Stimulated activated naive CD4-positive, alpha-beta T cell (primary cell): ENCODE measurements at places on chromosomes 7 and 10.

- DNase-seq = no peak
Measured at GRCh38 chr10:6204063-6204340, 1.3 kb downstream of the PFKFB3 start.

DNA sequence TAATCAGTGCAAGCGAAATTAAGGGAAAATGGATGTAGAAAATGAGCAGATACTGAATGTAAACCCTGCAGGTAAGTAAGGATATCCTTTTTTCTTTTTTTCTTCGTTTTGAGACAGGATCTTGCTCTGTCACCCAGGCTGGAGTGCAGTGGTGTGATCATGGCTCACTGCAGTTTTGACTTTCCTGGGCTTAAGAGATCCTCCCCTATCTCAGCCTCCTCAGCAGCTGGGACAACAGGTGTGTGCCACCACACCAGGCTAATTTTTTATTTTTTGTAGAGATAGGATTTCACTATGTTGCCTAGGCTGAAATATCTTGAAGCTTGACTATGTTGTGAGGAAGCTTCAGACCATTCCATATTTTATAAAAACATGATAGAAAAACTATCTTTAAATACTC is 4.3 kb downstream of the PDCD4 start:
- no peak for DNase-seq

GRCh38 chr7:7329326-7329725 is 147.0 kb downstream of the C1GALT1 start:
- DNase-seq = no peak

GRCh38 chr7:22173685-22174573 is 183.0 kb downstream of the RAPGEF5 start:
- DNase-seq = no peak

DNA sequence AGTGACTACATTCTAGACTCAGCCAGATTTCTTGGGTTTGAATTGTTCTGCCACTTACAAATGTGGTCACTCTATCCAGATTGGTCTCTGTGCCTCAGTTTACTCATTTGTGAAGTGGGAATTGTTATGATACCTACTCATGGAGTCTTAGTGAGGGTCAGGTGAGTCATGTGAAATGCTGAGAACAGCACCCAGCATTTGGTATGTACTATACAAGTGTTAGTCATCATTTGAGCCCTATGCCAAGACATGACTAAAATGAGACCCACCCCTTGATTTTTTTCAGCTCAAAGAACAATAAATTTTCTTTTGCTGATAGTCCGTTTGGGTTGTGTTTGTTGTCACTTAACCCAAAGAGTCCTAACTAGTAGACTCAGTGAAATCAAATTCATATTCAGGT is 92.8 kb downstream of the CHN2 start:
- no peak for DNase-seq
